Mesothelial cell of epicardium (in vitro differentiated cells): ENCODE measurements at places on chromosomes 5 and 9.
A peak's percentile ranks its signal among the peaks of the same experiment; 100 is the strongest.

GRCh38 chr9:112439825-112440224, 46.8 kb upstream of the KIAA1958 start:
- no peak for DNase-seq

DNA sequence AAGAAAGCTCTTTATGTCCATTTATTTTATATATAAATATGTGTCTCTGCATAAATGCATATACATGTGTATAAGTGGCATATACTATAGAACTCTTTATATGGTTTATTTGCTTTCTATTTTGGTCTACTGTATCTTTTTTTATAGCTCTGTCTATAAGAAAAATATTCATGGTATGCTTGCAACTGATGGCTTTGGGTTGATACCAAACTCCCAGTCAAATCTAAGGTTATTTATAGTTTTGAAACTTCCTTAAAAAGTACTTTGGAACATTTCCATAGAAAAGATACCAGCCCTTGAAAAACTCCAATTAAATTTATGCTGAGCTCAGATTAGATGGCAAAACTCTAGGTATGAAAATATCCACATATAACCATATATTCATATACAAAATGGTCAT, 120.0 kb upstream of the KLF9 start:
- no peak for DNase-seq

GRCh38 chr9:86660146-86660943, 287.0 kb downstream of the GAS1 start:
- DNase-seq, result no peak

DNA sequence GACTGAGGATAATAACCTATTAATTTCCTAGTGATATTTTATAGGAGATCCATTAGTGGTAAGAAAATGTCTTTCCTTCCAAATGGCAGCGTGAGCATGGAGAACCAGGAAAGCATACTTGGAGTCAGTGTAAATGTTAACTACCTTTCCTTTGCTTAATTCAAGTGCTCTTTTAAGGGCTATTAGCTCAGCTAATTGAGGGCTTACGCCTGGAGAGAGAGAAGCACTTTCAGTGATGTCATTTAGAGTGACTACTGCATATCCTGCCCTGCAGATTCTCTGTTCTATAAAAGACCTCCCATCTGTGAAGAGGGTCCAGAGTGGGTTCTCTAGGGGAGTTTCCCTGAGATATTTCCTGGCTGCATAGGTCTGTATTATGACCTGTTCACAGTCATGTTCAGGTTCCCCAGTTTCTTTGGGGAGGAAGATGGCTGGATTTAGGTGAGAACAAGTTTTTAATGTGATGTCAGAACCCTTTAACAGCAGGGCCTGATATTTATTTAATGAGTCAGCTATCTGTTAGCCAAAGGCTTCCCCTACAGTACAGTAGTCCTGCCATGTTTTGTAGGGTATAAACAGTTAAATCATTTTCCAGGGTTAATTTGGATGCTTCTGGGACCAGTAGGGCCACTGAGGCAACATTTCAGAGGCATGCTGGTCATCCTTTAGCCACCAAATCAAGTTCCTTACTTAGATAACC, 89.6 kb downstream of the TRIM36 start:
- DNase-seq, result no peak

GRCh38 chr9:131851414-131851813, 111.5 kb upstream of the RAPGEF1 start:
- no peak for DNase-seq

DNA sequence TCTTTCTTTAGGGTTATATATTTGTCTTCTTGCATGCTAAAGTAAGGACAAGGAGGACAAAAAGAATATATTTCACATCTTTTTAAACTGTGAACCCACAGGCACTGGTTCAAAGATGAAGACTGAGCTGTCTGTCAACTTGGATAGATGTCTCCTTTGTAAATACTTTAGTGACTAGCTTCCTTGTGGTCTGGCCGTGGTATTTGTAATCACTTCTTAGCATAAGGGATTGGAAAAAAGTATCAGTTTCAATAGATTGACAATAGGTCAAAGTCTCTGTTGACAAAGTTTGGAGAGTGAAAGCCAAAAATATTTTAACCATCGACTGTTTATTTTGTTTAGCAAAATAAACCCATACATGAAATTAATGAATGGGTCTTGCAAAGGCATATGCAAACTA, 91.4 kb downstream of the TMEM167A start:
- no peak for DNase-seq

- DNase-seq, result no peak
Observed at GRCh38 chr9:73684601-73685000, 532.9 kb downstream of the ANXA1 start.

DNA sequence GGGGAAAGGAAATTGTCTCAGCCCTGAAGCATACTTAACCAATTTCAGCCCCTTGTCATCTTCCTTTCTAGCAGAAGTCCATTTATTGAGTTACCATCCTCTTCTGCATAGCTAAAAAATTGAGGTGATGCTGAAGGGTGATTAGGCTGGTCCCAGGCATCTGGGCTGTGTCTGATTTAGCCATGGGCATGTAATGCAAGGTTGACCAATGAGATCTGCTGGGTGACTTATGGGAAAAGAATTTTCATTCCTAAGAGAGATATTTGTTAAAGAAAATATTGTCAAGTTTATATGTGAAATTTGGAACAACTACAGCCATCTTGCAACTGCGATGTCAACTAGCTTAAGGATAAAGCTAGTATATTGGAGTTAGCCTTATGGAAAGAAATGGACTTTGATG, 5.1 kb downstream of the ITGA2 start:
- no peak for DNase-seq

GRCh38 chr9:91945277-91946085, 4.5 kb downstream of the ROR2 start:
- DNase-seq, result peak; percentile 49

- DNase-seq, result no peak
Observed at GRCh38 chr5:40270274-40270845, 409.4 kb upstream of the PTGER4 start.

- DNase-seq, result no peak
Observed at GRCh38 chr9:97502984-97503861, 1.8 kb downstream of the TMOD1 start.

- DNase-seq, result no peak
Observed at GRCh38 chr5:9124071-9124470, 421.8 kb downstream of the SEMA5A start.

GRCh38 chr5:127799293-127799905, 96.2 kb downstream of the CCDC192 start:
- DNase-seq, result no peak

- DNase-seq, result no peak
Observed at GRCh38 chr5:94161801-94162200, 420.4 kb upstream of the POU5F2 start.

DNA sequence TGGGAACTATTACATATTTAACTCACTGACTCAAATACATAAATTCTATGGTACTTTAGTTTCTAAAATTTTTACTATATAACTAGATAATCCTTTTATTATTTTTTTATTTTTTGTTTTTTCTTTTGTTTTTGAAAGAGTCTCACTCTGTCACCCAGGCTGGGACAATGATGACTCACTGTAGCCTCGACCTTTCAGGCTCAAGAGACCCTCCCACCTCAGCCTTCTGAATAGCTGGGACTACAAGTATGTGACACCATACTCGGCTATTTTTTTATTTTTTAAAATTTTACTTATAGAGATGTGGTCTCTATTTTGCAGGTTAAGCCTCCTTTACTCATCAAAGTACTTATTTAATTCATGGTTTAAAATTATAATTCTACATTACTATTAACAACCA, 92.2 kb upstream of the SLCO4C1 start:
- DNase-seq, result no peak

- no peak for DNase-seq
Observed at GRCh38 chr5:178202541-178202940, 1.8 kb upstream of the HNRNPAB start.

GRCh38 chr9:122309861-122310260, 45.2 kb downstream of the MRRF start:
- no peak for DNase-seq

DNA sequence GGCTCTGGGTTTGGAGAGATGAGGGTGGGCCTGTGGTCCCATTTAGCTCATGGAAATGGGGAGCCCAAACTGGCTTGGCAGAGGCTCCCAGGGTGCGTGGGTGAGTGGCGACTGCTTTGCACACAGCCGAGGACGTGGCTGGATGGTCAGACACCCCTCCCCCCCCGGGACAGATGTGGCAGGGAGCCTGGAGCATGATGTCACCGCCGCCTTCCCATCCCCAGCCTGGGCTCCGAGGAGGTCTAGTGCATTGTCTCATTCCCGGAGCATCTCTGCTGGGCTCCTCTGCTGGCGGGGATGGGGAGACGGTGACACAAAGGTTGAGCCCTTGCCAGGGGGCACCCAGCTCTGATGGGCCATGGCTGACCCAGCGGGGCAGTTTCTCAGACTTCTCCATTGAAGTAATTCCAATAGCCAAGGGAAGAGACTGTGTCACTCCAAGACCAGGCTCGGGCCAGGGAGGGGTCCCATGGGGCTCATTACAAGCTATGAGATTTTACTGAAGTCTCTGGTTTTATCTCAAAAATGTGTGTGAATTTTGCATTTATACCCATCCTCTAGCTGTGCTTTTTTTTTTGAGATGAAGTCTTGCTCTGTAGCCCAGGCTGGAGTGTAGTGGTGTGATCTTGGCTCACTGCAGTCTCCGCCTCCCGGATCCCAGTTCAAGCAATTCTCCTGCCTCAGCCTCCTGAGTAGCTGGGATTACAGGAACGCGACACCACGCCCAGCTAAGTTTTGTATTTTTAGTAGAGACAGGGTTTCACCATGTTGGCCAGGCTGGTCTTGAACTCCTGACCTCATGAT, 36.1 kb downstream of the HMCN2 start:
- DNase-seq, result no peak

- no peak for DNase-seq
Observed at GRCh38 chr5:173693670-173694069, 77.2 kb upstream of the BOD1 start.

DNA sequence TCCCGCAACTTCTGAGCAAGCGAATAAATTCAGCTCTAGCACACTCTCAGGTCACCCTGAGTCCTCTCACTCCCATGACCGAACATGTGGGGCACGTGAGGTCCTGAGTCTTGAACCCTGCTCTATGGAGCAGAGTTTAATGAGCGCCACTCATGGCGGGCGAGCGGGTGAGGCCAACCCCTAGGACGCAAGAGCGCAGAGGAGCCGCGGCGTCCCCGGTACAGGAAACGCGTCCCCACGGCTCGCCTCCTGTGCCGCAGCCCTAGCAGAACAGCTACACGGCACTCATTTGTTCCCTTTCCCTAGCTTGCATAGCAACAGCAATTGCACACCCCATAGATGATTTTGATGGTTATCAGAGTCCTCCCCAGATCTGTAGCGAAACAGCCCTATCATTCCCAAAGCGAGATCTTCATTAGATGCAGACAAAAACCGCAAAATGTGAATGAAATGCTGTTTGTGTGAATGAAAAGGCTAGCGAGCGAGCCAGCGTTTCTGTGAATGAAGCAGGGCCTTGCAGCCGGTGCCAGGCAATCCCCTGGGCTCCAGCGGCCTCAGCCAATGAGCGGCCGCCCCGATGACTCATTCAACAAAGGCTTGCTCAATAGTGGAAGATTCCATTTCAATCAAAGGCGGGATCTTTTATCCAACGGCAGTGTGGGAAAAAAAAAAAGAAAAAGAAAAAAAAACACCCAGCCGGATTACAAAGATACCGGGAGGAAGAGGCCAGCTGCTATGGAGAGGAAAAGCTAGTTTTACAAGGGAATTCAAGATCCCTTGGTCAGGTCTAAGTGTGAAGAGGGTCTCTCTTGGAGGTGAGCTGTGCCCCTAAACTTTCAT, 1.5 kb upstream of the SHC3 start:
- DNase-seq, result peak; percentile 86

DNA sequence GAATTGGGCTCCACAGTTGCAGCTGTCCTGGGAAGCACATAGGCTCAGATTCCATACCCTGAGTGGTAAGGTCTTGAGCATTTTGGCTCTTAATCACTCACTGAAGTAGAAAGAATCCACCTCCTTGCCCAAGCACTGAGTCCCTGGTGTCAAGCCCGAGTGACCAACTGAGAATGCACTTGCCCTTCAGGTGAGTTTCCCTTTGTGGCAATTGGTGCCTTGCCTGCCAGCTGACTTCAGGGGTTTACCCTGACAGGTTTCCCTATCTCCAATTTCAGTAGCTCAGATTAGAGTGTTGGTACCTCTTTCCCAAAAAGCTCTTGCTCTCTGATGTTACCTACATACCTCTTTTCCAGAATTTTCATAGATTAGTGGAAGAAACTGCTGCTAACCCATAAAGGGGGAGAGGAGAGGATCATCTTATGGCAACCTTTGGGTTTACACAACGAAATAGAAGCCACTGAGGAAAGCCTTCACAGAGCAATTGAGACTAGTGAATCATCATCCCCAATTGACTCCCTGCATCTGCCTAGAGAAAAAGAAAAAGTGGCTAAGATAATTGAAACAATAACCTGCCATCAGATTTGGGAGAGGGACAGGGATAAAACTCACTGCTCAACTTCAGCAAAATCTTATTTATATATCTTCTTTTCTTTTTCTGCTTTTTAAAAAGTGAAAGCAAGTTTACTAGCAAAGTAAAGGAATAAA, 48.6 kb downstream of the CCL28 start:
- DNase-seq, result no peak

- DNase-seq, result no peak
Observed at GRCh38 chr5:149632311-149633251, 51.3 kb downstream of the ARHGEF37 start.

GRCh38 chr5:114412510-114413171, 50.8 kb downstream of the KCNN2 start:
- no peak for DNase-seq

- DNase-seq, result no peak
Observed at GRCh38 chr5:132109494-132110053, 36.0 kb downstream of the CSF2 start.

DNA sequence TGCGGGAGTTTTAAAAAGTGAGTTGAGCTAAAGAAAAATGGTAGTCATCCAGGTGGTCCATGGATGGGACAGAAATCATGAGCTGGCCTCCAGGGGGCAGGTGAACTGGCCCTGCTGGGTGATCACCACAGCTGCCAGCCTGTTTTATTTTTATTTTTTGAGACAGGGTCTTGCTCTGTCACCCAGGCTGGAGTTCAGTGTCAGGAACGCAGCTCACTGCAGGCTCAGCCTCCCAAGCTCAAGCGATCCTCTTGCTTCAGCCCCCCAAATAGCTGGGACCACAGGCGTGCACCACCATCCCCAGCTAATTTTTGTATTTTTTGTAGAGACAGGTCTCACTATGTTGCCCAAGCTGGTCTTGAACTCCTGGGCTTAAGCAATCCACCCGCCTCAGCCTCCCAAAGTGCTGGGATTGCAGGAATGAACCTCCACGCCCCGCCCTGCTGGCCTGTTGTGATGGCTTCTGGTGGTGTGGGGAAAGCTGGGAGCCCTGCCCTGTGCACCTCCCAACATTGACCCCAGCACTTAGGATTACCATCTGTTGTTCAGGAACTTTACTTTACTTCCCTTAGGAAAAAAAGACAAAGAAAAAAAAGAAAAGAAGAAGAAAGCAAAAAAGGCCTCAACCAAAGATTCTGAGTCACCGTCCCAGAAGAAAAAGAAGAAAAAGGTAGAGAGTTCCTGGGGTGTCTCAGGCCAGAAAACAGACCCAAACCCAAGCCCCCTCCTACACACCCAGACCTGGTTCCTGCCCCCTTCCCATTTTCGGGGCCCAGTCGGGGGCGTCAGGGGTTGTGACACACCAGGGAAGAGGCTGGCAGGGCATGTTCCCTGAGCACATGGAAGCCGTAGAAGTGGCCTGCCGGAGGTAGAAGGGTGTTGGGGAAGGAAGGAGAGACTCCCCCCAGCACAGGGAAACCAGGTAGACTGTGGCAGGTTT, 14.7 kb downstream of the CD74 start:
- no peak for DNase-seq
